Endothelial cell of coronary artery (primary cell): ENCODE measurements at places on chromosomes 16 and 17. TPM values are rescaled to one million over a fixed set of nuclear protein-coding genes. Genes with fewer than 3 reads are reported as not detected.

The CYB5B gene
- 49.7 and 69.8 TPM in 2 replicates for total RNA-seq

The PRSS21 gene
- total RNA-seq = not detected in 2 replicates

The CRISPLD2 gene
- 0.18 and 1.6 TPM in 2 replicates for total RNA-seq

The CDH1 gene
- total RNA-seq = not detected in 2 replicates

The MPV17L gene
- 0.09 and 0.18 TPM in 2 replicates for total RNA-seq

The KARS1 gene
- 181 and 183 TPM in 2 replicates for total RNA-seq

The RAMP2 gene
- 2.5 and 2.7 TPM in 2 replicates for total RNA-seq
